Stimulated activated CD4-positive, alpha-beta T cell treated with anti-CD3 and anti-CD28 coated beads, Interleukin-2, amount 100 ng/mL, for 24 hours (primary cell): ENCODE measurements at places on chromosomes 7 and 10.
A peak's percentile ranks its signal among the peaks of the same experiment; 100 is the strongest.

DNA sequence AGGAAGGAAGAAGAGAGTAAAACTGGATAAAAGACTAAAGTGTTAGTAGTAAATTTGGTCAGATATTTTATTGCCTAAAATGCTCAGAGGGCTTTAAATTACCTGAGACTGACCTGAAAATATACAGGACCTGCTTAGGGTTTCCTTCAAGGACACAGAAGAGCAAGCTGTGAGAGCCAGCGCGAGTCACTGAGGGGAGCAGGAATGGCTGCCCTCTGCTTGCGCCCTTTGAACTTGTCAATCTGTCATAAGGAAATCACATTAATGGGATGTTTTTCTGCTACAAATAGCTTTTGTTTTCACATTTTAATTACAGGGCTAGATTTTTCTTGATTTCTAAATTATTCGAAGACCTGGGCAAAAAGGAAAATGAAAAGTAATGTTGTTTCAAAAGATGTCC is 26.9 kb downstream of the DNAJB9 start:
- DNase-seq, result no peak

- DNase-seq, result no peak
These were observed 23.3 kb downstream of the AP5Z1 start for GRCh38 chr7:4798706-4799235.

- no peak for DNase-seq
These were observed 5.7 kb downstream of the GRID2IP start for GRCh38 chr7:6545398-6546126.

GRCh38 chr7:94236960-94237359 is 157.7 kb upstream of the COL1A2 start:
- DNase-seq, result no peak

DNA sequence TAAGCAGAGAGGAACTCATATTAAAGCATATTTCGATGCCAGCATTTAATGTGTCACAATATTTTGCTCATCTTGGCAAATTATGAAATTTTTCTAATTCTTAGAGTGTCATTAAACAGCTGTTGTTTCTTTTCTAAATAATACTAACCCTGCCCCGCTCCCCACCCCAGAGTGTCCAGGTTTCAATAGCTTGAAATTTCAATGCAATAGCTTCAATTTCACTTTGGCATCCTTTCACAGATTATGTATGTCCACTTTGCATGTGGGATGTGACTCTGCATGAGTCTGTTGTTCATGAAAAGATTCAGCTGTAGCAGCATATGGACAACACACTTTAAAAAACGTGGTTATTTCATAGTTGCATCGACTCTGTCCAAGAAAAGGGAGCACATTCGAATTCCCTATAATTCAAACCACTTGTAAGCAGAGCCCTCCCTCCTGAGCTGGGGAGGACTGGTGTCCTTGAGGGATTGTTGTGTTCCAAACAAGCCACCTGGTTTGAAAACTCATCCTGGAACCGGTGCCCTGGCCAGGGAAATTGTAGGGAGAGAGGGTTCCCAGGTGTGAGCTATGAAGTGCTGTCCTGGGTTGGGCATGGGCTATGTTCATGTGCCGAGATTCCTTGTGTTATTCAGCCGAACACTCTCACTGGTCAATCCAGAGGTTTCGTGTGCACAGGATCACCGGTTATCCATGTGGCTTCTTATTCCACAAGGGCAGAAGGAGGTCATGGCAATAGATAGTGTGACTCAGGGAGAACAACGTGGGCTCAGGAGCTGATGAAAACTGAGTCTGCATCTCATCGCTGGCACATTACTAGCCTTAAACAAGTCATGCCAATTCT is 64.6 kb upstream of the CREB5 start:
- no peak for DNase-seq

- no peak for DNase-seq
These were observed 201.7 kb downstream of the BUB3 start for GRCh38 chr10:123355748-123356481.

- DNase-seq, result no peak
These were observed 162.1 kb downstream of the CHN2 start for GRCh38 chr7:29356631-29357030.

GRCh38 chr7:121046893-121047468 is 58.5 kb downstream of the CPED1 start:
- no peak for DNase-seq

- DNase-seq, result no peak
These were observed 388.7 kb upstream of the MGMT start for GRCh38 chr10:129078346-129078745.

DNA sequence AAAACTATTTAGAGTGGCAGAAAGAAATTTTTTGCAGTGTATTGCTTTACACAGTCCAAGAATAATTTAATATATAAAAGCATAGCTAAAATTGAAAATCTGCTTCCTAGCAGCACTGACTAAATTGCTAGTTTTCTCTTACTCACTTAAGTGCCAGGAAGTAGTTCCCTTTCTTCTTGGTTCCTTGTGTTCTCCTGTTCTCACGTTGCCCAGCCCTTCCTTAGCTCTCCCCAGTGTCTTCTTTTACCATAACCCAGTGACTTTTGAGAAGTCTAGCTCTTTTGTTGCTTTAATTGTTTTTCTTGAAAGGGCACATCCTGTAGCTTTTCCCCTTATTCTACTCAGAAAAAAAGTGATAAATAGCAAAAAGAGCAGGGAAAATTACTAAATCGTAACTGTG is 215.5 kb downstream of the THSD7A start:
- DNase-seq, result no peak

DNA sequence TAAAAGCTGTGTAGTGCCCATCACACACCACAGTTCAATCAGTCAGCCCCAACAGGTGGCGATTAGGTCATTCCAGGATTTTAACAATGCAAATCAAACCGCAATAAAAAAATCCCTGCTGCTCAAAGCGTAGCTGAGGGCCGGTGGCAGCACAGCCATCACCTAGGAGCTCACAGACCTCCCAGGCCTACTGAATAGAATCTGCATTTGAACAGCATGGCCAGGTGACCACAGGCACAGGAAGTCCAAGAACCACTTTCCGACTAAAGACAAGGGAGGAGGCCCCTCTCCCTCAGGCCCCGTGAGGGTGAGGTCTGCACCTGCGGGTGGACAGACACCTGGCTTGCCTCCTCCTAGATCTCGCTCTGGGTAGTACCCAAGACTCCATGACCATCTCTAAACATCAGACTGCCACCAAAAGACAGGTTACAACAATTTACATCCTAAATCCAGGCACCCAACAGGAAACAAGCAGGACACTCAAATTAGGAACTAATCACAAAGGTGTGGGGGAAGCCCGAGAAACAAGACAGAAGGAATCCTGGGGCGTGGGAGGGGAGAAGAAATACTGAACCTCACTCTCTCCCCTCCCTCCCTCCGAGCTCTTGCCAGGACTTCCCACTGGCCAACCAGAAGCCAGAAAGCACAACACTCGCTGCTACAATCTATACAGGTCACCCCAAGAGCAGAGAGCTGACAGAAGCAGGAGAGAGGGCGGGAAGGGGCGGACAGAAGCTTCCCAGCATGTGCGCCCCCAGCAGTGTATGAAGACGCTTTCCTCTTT is 19.2 kb downstream of the GNA12 start:
- DNase-seq, result no peak

DNA sequence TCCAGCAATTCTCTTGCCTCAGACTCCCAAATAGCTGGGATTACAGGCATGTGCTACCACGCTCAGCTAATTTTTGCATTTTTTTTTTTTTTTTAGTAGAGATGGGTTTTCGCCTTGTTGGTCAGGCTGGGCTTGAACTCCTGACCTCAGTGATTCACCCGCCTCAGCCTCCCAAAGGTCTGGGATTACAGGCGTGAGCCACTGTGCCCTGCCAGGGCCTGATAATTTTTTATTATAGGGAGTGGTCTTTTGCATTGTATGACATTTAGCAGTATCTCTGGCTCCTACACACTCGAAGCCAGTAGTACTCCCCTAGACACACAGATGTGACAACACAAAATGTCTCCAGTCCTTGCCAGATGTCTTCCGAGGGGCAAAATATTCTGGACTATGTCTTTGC is 124.0 kb downstream of the DKK1 start:
- DNase-seq, result no peak

DNA sequence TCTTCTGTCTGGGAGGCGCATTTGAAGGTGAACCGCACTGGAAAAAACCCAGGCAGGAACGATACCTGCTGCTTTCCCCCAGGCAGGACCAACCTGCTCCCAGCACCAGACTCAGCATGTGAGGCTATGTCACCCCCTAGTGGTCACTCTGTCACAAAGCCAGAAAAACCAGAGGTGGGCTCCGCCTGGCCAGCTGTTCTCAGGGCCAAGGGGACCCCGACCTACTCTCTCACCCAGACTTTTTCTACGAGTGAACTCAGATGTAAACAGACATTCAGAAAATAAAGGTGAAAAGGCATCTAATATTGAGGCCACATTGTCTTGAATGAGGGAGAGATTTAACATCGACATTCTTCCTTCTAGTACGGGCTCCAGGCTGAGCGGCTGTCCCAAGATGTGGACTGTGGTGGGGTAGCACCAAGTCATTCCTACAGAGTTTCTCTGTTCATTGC is 117.3 kb downstream of the PRKAG2 start:
- peak; percentile 70 for DNase-seq

DNA sequence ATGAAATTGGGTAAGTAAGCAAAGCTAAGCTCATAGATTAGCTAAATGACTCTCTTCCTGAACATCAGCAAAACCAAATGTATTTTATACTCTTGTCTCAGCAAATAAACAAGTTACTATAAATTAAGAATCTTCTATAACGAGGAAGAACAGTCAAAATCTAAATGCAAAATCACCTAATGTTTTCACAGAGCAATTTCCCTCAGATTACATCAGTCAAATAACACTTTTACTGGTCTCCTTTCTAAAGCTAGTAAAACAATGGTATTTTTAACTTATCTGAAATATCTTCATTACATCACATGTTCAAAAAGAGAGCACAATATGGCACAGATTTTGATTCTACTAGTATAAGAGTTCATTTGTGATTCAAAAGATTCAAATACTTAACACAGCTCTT is 16.5 kb upstream of the GPR22 start:
- no peak for DNase-seq

DNA sequence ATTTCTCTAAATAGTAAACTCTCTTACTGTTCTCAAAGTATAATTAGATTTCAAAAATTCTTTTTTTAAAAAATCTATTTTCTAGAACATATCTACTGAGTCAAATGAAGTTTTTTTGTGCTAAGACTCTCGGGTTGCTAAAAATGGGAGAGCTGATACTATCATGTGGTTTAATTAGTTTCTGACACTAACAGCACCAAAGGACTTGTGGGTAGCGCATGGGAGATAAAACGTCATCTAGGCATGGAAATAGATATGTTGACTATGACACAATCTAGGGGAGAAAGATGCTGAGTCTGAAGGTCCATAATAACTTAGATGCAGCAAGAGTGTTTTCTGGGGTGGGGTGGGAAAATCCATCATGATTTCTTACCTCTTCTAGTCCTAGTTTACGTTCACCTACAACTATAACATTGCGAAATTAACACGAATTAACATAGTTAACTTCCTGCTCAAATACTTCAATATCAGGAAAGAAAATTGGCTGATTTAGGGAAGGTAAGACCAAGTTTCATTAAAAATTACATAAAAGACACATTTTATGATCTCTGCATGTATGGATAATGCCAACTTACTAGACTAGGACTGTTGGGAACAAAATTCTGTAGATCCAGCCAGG is 14.3 kb upstream of the ARMC3 start:
- DNase-seq, result no peak

GRCh38 chr7:18491871-18492270 is 3.7 kb upstream of the HDAC9 start:
- no peak for DNase-seq

GRCh38 chr10:93080350-93081046 is 6.8 kb downstream of the CYP26A1 start:
- DNase-seq, result peak; percentile 64

DNA sequence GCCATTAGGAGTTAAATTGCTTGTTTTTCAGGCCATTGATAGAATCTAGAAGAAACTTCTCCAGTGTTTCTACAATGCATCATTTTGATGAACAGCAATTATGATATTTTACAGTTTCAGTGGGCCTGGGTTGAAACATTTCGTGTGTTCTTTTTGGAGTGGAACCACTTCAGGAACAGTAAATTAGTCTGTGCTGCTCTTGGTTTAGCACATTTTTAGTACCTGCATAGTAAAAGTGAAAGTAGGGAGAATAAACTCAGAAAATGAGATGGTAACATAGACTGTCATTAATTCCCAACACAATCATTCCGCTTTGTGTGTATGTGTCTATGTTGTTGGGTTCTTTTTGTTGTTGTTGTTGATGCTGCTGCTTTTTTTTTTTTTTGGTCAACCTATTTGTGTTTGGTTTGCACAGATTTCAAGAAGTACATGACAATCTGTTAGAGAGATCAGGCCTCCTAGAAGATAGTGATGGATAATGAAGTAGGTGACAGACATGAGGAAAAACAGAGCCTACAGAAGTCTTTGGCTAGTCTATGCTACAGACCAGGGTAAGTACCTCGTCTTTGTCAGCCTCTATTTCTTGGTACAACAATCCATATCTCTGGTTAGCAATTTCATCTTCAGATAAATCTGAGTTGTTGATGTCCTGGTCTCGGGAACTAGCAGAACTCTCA is 154.0 kb upstream of the TARP start:
- DNase-seq, result no peak

DNA sequence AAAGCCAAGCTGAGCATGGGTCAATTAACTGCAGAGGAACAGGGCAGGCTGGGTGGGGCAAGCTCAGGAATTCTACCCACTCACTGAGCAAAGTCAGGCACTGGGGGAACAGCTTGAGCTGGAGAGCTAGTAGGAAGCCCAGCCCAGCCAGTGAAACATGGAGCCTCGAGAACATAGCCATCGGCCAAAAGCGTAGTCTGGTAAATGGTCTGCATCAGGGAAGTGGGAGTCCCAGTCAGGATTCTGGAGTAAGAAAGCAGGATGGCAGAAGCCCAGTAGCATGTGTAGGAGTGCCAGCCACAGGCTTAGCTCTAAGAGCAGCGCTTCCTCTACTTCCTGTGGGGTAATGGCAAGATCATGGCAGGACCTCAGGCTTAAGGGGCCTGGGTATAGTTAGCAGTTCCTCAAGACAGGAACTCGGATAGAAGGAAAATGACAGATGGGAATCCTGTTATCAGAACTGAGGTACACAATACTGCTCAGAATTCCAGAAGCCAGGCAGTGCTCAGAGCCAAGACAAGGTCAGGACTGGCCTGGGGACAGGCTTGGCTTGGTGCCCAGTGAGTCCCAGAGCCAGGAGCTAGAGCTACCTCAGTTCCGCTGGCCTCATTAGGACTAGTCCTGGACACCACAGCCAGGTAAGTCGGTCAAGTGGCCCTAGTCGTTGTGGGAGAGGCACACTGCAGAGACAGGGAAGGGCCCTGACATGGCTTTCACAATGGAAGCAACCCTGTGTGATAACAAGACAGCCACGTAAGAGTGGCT is 65.4 kb upstream of the MXI1 start:
- no peak for DNase-seq

- no peak for DNase-seq
These were observed 44.3 kb downstream of the ZNF800 start for GRCh38 chr7:127348247-127348631.

GRCh38 chr7:83925860-83926259 is 268.7 kb downstream of the SEMA3A start:
- no peak for DNase-seq

- no peak for DNase-seq
These were observed 668.4 kb upstream of the NRP1 start for GRCh38 chr10:34002896-34003295.
